A549 treated with dexamethasone at 1 μM for 4 hours (cell line): ENCODE measurements at places on chromosomes 6 and 20. TPM values are rescaled to one million over a fixed set of nuclear protein-coding genes. Genes with fewer than 3 reads are reported as not detected.

Gene BPIFB1
- 0.06 to 0.16 TPM (median 0.15 TPM) in 3 of 5 replicates, not detected in the others for total RNA-seq

Gene RSPH3
- 3.7 to 5.9 TPM (median 5.4 TPM) in 5 replicates for total RNA-seq

Gene PCMTD2
- total RNA-seq = 9.2 to 12.8 TPM (median 12.4 TPM) in 5 replicates

Gene FOXS1
- total RNA-seq = 0.13 to 0.44 TPM (median 0.34 TPM) in 5 replicates

Gene SRMS
- 0.11 to 0.14 TPM (median 0.13 TPM) in 4 of 5 replicates, not detected in the other for total RNA-seq

Gene C6orf163
- 0.09 to 0.32 TPM (median 0.22 TPM) in 5 replicates for total RNA-seq

Gene HUS1B
- 0.12 to 0.39 TPM (median 0.29 TPM) in 5 replicates for total RNA-seq

Gene MAVS
- 16.8 to 29.1 TPM (median 27.2 TPM) in 5 replicates for total RNA-seq

Gene SRSF6
- 106 to 114 TPM (median 112 TPM) in 5 replicates for total RNA-seq

Gene POU3F2
- not detected in 5 replicates for total RNA-seq

Gene KIF25
- total RNA-seq = 0.07 to 0.23 TPM (median 0.15 TPM) in 4 of 5 replicates, not detected in the other

Gene DEFB125
- total RNA-seq = not detected in 5 replicates

Gene ANKRD66
- not detected in 5 replicates for total RNA-seq

Gene TCP11
- total RNA-seq = not detected in 5 replicates

Gene HDGFL1
- not detected in 5 replicates for total RNA-seq

Gene EEF1A2
- total RNA-seq = 123 to 185 TPM (median 159 TPM) in 5 replicates

Gene TCF19
- 11.7 to 16.7 TPM (median 15.3 TPM) in 5 replicates for total RNA-seq

Gene MYBL2
- total RNA-seq = 69.4 to 92.2 TPM (median 84.8 TPM) in 5 replicates

Gene SEMG1
- total RNA-seq = 0.05 TPM in 1 of 5 replicates, not detected in the others

Gene MOXD1
- total RNA-seq = 1.2 to 1.7 TPM (median 1.5 TPM) in 5 replicates

Gene AIF1
- total RNA-seq = not detected in 5 replicates

Gene ID4
- 0.61 to 1.0 TPM (median 0.80 TPM) in 5 replicates for total RNA-seq

Gene WFDC12
- not detected in 5 replicates for total RNA-seq

Gene CASS4
- total RNA-seq = 0.02 to 0.07 TPM (median 0.05 TPM) in 4 of 5 replicates, not detected in the other

Gene OOEP
- total RNA-seq = not detected in 5 replicates

Gene ANKS1A
- total RNA-seq = 4.7 to 8.5 TPM (median 7.6 TPM) in 5 replicates

Gene CST4
- not detected in 5 replicates for total RNA-seq

Gene ZBP1
- not detected in 5 replicates for total RNA-seq

Gene MDFI
- 0.47 to 0.87 TPM (median 0.61 TPM) in 5 replicates for total RNA-seq

Gene PFDN4
- 42.7 to 59.4 TPM (median 46.9 TPM) in 5 replicates for total RNA-seq

Gene NR2E1
- 0.06 to 0.07 TPM (median 0.07 TPM) in 4 of 5 replicates, not detected in the other for total RNA-seq

Gene GPR63
- 0.30 to 0.47 TPM (median 0.36 TPM) in 5 replicates for total RNA-seq

Gene FKBP1C
- 2.1 to 2.6 TPM (median 2.3 TPM) in 5 replicates for total RNA-seq

Gene BIRC7
- 1.3 to 2.4 TPM (median 1.8 TPM) in 5 replicates for total RNA-seq

Gene FNDC1
- 0.08 to 0.14 TPM (median 0.11 TPM) in 5 replicates for total RNA-seq

Gene KCNK16
- total RNA-seq = not detected in 5 replicates

Gene PERP
- total RNA-seq = 70.0 to 78.4 TPM (median 74.4 TPM) in 5 replicates

Gene RGS19
- total RNA-seq = 34.0 to 48.8 TPM (median 43.6 TPM) in 5 replicates

Gene TFAP2D
- not detected in 5 replicates for total RNA-seq

Gene SYTL3
- total RNA-seq = 1.5 to 1.8 TPM (median 1.7 TPM) in 5 replicates

Gene ADGRF1
- 0.04 to 0.09 TPM in 2 of 5 replicates, not detected in the others for total RNA-seq

Gene COL11A2
- 0.51 to 0.91 TPM (median 0.81 TPM) in 5 replicates for total RNA-seq

Gene ERVFRD-1
- total RNA-seq = not detected in 5 replicates

Gene EPB41L2
- 37.7 to 42.4 TPM (median 39.4 TPM) in 5 replicates for total RNA-seq

Gene BEND3
- 3.0 to 4.1 TPM (median 4.1 TPM) in 5 replicates for total RNA-seq
